ENCODE measurements at places on chromosomes 2 and 18. TPM values are rescaled to one million over a fixed set of nuclear protein-coding genes. Genes with fewer than 3 reads are reported as not detected.

SP140 gene
- 0.47 TPM for total RNA-seq

ASAP2 gene
- 40.0 TPM for total RNA-seq

NCKAP5 gene
- 7.5 TPM for total RNA-seq

PSTPIP2 gene
- 9.9 TPM for total RNA-seq

CXCR4 gene
- total RNA-seq, result 58.4 TPM

CFAP221 gene
- 15.8 TPM for total RNA-seq

CLEC4F gene
- total RNA-seq, result not detected

RAB17 gene
- 10.6 TPM for total RNA-seq

SRD5A2 gene
- 0.06 TPM for total RNA-seq
